Islet precursor cell (in vitro differentiated cells): ENCODE measurements at places on chromosomes 11 and 22.

DNA sequence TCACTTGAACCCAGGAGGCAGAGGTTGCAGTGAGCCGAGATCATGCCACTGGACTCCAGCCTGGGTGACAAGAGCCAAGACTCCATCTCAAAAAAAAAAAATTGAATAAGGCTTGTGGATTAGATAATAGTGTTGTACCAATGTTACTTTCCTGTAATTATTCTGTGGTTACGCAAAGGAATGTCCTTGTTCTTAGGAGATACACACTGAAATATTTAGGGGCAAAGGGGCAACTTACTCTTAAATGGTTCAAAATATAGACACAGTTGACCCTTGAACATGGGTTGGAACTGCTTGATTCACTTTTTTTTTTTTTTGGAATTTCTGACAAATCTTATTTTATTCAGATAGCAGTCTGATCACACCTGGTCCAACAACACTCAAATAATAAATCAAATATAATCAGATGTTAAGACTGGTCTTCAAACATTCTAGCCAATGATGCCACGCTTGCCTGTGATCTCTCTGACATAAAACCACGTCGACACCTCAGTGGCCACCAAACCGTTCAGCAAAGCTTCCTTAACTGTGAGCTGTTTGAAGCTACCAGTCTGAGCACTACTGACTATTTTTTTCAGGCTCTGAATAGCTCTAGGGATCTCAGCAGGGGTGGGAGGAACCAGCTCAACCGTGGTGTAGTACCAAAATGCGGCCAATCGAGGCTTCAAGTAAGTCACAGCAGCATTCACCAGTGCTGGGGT, 710 bp downstream of the ATP5MGL start:
- no peak for DNase-seq

DNA sequence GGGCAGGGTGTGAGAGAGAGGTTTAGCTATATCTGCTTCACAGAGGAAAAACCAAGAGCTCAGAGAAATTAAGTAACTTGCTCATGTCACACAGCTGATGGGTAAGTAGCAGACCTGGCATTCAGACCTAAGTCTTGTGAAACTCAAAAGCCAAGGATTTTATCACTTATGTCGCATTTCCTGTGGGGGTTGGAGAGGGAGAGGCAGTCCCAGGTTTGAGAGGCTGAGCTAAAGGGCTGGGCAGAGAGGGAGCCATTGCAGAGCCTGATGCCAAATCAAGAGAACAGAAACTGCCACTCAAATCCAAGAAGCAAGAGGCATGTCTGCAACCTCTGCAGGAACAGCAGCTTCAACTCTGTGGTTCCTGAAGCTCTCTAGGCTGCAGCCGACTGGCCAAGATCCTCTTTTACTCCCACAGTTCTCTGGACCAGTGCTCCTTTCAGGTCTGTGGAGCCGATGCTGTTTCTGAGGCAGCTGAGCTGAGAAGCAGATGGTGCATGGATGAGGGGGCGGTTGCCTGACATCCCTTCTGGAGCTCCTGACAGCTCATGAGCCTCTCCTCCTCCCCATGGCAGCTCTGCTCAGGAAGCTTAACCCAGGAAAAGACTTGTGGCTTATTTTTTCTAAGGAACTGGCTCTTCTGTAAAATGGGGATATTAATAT, 47.6 kb upstream of the NAV2 start:
- DNase-seq: no peak

GRCh38 chr22:23849009-23850006, 8.4 kb upstream of the SLC2A11 start:
- peak; percentile 97 for DNase-seq

GRCh38 chr22:30185129-30185528, 61.4 kb downstream of the LIF start:
- DNase-seq: no peak

DNA sequence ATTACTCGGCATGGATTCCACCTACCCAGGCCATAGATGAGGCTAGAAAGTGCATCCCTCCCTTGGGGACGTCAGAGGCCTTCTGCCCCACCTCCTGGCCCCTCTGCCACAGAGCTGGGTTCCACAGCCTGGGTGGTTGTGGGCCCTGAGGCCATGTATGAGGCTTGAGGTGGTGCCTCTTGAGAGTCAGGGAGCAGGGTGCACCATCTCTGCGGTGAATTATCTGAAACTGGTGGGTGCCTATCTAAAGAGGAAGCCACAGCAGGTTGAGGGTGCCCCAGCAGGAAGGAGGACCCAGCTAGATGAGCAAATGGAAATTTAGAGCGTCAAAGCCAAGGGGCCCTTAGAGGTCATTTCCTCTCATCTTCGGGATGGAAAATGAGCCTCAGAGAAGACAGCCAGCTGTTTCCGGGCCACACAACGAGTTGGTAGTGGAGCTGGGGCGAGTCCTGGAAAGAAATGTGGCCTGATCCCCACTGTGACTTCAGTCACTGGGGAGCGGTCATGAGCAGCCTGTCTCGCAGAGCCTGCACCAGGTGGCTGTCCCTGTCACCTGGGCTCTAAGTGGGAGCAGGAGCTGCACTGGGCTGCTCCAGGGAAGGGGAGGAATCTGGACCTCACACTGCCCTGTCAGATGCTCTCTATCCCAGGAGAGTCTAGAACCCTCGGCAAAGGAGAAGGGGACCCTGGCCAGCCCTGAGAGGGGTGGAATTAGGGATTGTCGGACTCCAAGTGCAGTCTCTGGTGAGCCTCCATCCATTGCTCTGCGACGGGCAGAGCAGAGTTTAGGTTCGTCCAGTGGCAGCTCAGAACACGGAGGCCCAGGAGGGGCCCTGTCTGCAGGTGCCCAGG, 7.3 kb downstream of the ADORA2A start:
- no peak for DNase-seq

DNA sequence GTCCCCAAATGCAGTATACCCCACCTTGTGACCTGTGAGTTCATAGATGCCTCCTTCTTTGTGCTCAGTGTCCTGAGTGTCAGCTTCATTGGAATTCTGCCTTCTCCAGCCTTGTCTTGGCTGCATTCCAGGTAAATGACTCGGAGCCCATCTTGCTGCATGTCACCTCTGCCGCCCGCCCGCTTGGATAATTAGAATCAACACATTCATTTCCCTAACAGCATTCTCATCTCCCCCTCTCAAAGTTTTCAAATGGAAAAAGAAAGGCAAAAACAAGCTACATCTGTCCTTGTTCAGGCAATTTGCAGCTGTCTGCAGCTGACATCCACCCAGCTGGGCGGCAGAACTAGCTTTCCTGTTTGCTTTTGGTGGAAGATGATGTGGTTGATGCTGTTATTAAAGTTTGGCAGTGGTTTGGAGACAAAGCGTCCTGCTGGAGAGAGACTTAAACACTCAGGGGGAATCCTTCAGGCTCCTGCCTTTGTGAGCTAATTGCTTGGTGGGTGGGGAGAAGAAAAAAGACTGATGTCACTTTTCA, 198.8 kb upstream of the SEZ6L start:
- DNase-seq: peak; percentile 87

- peak; percentile 99 for DNase-seq
Observed at GRCh38 chr11:117816151-117816741, 8.3 kb downstream of the FXYD2 start.

- DNase-seq: peak; percentile 57
Observed at GRCh38 chr11:6328321-6328720, 8.0 kb upstream of the CAVIN3 start.

- peak; percentile 93 for DNase-seq
Observed at GRCh38 chr11:13339195-13340153, 61.9 kb downstream of the BMAL1 start.

- DNase-seq: no peak
Observed at GRCh38 chr11:76419896-76420295, 24.9 kb upstream of the EMSY start.

- no peak for DNase-seq
Observed at GRCh38 chr11:1478011-1478410, 8.6 kb downstream of the MOB2 start.

- peak; percentile 52 for DNase-seq
Observed at GRCh38 chr11:75240311-75241035, at the start of gene TPBGL. Gene TPBGL, plus strand, starts transcription at chr11:75240774. Its CDS starts 276 bp downstream, at chr11:75241050.

DNA sequence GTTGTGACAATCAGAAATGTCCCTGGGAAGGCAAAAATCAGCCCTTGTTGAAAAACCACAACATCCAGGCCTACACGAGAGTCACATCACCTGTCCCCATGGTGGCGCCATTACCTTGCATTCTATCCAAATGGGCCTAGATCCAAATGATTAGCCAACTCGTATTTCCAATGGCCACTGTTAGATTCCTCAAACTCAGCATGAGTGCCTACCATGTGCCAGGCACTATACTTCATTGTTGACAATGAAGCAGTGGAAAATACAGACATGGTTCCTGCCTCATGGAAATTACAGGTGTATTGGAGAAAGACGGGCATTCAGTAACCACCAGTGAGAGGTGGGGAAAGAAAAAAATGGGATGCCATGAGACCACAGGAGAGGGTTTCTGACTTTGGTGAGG, 29.8 kb upstream of the CREB3L1 start:
- DNase-seq: peak; percentile 74

DNA sequence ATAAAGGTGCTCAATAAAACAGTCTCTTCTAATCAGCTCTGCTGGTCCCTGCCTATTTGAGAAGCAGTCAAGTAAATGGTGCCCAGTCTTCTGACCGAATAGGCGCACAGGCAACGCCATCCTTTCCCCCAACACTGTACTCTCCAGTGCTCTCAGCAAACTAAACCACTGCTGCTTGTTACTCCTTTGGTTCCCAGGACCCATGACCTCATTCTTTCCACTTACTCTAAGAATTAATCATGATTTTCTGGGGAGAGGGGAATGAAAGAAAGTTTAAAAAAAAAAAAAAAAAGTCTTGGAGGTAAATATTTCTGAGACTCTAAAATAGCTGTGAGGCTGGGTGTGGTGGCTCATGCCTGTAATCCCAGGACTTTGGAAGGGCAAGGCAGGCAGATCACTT, 63.7 kb downstream of the SGSM3 start:
- DNase-seq: no peak

GRCh38 chr11:134856056-134856971, 444.3 kb upstream of the B3GAT1 start:
- DNase-seq: no peak
